ENCODE measurements at places on chromosomes 2 and 18.
A peak's percentile ranks its signal among the peaks of the same experiment; 100 is the strongest.

GRCh38 chr2:75431763-75432162 lies 129.0 kb downstream of the EVA1A start:
- DNase-seq, result no peak

DNA sequence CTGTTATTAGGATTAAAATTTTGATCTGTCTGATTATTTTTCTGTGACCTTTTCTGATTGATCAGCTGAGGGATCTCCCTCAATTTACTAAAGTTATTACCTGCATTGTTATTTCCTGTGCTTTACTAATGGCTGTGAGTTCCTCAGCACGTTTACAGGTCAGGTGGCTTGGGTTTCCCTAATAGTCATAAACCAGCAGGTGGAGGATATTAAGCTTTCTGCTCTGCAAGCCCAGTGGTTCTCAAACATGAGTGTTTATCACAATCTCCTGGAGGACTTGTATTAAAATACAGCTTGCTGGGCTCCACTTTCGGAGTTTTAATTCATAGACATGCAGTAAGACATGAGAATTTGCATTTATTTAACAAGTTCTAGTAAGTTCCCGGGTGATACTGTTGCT lies 22.4 kb upstream of the UGP2 start:
- no peak for DNase-seq

GRCh38 chr18:9982711-9983110 lies 68.9 kb downstream of the VAPA start:
- DNase-seq, result no peak

DNA sequence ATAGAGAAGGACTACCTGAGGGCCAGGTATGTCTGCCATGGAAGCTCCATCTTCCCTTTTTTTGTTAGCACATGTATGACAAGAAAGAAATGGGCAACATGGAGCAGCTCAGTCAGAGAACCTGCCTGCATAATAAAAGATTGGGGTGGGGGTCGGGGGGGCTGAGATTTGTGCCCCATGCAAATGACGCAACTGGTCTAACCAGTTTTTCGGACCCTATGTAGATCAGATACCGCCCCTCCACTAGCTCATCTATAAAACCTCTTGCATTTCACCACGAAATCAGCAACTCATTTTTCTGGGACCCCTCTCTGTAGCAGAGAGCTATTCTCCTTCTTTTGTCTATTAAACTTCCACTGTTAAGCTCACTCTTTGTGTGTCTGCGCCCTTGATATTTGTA lies 657.2 kb downstream of the ERBB4 start:
- no peak for DNase-seq

- peak; percentile 36 for DNase-seq
Observed at GRCh38 chr2:215982465-215982875, 30.9 kb downstream of the MREG start.

- no peak for DNase-seq
Observed at GRCh38 chr2:20144196-20144595, 80.7 kb downstream of the SDC1 start.
